ENCODE measurements at places on chromosomes 2 and 18. TPM values are rescaled to one million over a fixed set of nuclear protein-coding genes. Genes with fewer than 3 reads are reported as not detected.

- no peak for DNase-seq
Observed at GRCh38 chr2:159902722-159903121, 104.7 kb upstream of the CD302 start.

GRCh38 chr2:181677912-181678586, 2.3 kb downstream of the NEUROD1 start:
- no peak for DNase-seq

DNA sequence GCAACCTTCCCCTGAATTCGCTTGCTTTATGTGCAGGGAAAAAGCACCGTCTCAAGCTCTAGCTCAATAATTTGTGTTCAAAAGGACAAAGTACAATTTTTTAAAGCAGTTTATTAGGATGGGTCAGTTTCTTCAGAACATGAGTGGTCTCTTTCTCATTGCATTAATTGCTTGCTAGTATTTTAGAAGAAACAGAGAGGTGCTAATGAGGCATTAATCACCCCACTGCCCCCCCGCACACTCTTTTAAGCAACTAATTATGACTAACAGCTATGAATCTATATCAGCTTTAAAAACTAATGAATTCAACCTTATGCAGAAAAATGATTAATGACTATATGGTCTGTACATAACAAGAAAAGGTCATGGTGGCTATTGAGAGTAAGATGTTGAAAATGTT, 262.1 kb upstream of the ST6GAL2 start:
- no peak for DNase-seq

DNA sequence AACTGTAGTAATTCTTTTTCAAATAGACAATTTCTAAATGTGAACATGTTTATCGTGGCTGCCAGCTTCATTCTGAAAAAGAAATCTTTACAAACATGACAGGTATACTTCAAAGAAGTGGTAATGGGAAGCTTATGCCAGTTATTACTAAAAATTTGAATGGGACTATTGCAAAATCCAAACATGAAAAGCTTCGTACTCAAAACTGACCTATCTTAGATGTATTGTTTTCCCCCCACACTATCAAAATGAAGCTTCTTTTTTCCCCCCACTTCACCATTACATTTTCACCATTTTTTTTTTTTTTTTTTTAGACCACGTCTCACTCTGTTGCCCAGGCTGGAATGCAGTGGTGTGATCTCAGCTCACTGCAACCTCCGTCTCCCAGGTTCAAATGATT, 50.4 kb upstream of the SERTAD2 start:
- DNase-seq: no peak

DNA sequence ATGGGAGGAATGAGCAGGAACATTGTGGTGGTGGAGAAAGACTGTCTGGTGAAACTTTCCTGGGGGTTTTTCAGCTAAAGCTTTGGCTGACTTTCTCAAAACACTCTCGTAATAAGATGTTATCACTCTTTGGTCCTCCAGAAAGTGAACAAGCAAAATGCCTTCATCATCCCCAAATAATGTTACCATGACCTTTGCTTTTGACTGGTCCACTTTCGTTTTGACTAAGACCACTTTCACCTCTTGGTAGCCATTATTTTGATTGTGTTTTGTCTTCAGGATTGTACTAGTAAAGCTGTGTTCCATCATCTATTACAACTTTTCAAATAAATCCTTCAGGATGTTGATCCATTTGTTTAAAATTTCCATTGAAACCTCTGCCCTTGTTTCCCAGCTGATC, 103.2 kb downstream of the AKAIN1 start:
- no peak for DNase-seq

DNA sequence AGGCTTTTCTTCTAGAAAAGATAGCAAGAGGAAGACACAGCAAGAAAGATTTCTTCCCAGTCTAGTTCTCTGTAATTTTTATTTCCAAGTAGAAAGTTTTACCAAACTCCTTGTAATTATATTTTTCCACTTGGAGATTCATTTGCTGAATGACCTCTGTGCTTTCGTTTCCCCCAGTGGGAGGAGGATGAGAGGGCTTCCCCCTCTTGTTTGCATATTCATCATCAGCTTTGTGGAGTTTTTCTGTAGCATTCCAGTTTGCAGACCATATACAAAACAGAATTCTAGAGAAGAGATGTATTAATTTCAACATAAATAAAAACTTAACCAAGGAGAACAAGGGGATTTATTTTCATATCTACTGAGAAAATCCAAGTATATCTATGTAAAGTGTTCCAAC, 51.3 kb downstream of the RMDN2 start:
- no peak for DNase-seq

GRCh38 chr18:43539862-43540261, 262.6 kb upstream of the SYT4 start:
- DNase-seq: no peak

- DNase-seq: no peak
Observed at GRCh38 chr2:240339411-240340360, 95.8 kb upstream of the GPC1 start.

Gene TMEFF2
- not detected for total RNA-seq

Gene PROKR1
- not detected for total RNA-seq

Gene FBXO48
- 1.9 TPM for total RNA-seq

Gene CCDC74B
- not detected for total RNA-seq

All from gastrocnemius medialis (tissue), 4 donors.